ENCODE measurements at places on chromosomes 4 and X.

GRCh38 chr4:37821953-37822605 lies 4.4 kb upstream of the PGM2 start:
- no peak for DNase-seq

DNA sequence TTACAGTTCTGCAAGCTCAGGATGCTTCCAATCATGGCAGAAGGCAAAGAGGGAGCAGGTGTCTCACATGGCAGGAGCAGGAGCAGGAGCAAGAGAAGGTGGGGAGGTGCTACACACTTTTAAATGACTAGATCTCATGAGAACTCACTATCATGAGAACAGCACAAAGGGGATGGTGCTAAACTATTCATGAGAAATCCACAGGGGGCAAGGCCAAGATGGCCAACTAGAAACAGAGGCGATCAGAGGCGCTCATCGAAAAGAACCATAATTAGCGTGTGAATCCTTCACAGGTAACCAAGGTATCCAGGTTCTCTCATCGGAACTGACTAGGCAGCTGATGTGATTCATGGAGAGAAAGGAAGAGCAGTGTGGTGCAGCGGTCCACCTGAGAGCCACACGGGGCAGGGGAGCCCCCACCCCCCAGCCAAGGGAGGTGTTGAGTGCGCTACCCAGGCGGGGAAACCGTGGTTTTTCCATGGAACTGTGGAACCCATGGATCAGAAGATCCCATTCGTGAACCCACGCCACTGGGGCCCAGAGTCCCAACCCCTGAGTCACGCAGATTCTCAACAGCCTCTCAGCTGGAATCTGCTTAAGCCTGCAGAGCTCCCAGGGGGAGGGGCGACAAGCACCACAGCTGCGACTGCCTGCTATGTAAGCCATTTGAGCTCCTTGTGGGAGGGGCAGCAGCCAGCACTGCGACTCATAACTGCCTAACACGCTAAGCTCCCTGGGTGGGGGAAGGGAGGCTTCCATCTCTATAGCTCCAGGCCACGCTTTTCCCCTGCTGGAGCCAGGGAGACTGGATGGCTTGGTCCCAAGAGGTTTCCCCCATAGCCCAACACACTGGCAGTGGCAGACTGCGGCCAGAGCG lies 46.7 kb downstream of the FGF16 start:
- DNase-seq = no peak

DNA sequence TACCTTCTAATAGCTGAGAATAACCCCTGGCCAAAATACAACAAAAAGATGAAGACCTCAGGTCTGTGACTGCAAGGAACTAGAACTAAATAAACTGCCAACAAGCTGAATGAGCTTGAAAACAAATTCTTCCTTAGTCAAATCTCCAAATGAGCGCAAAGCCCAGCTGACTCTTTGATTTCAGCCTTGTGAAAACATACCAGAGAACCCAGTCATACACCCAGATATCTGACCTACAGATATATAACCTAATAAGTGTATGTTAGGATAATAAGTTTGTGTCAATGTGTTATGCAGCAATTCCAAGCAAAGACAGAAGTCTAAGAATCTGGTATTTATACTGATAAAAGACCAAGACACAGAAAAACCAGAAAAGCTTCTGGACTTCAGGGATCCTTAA lies 38.0 kb upstream of the ADGRL3 start:
- no peak for DNase-seq

GRCh38 chr4:147683717-147684700 lies at the start of gene PRMT9:
Gene PRMT9, minus strand, starts transcription at chr4:147684163. Its CDS starts 176 bp downstream, at chr4:147683987.
- peak; percentile 84 for DNase-seq

GRCh38 chr4:38873290-38873944 lies 5.8 kb downstream of the FAM114A1 start:
- DNase-seq = no peak

- no peak for DNase-seq
Measured at GRCh38 chrX:48827654-48827968, 1.3 kb downstream of the ERAS start.

GRCh38 chr4:95560774-95561173 lies 12.0 kb upstream of the UNC5C start:
- DNase-seq = no peak

- DNase-seq = no peak
Measured at GRCh38 chr4:162151850-162152249, 11.9 kb downstream of the FSTL5 start.

- no peak for DNase-seq
Measured at GRCh38 chr4:8118531-8118930, 40.1 kb downstream of the ABLIM2 start.

DNA sequence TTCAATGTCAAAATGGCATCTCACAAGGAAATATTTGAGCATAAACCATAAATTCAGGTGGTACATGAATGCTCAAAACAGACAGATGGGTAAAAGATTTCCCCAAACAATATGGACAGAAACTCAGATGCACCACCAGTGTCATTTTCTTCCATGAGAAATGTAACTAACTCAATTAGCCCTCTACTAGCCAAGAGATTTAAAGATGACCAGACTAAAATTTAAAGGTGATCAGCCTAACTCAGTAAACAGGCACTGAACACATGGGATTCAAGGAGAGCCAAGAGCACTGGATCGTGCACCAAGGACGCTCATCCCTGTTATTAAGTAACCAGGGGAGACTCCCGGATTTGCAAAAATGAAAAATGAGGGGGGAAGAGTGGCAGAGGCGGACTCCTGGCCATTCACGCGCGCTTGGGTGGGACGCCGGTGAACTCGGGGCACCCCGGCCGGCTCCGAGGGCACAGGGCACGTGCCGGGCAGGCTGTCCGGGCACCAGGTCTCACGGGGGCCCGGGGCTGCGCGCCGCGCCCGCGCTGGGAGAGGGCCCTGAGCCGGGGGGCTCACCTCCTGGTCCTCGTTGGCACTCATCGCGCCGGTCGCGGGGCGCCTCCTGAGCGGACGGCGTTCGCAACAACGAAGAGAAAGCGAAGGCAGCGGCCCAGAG lies 490 bp downstream of the RWDD4 start:
- DNase-seq = peak; percentile 25

DNA sequence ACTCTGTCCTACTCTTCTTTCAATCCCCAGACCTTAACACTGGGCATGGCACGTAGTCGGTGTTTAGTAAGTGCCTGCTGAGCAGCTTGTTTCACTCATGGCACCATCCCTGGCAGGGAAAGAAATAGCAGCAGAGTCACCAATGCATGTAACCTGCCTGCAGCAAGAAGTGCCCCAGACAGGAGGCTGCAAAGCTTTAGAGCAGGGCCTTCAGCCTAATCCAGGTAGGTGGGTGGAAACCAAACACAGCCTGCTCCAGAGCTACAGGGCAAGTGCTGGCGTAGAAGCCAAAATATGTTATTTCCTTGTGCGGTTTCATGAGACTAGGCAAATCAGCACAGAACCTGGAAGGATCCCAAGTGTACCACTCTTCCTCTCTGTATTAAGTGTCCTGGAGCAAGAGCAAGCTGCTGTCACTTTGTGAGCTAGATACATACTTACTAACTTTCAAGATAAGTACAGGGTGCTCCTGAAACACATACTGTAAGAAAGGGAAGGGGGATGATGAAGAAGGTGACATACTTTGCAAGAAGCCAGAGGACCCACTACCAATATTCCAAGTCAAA lies 5.5 kb downstream of the PROM1 start:
- no peak for DNase-seq

DNA sequence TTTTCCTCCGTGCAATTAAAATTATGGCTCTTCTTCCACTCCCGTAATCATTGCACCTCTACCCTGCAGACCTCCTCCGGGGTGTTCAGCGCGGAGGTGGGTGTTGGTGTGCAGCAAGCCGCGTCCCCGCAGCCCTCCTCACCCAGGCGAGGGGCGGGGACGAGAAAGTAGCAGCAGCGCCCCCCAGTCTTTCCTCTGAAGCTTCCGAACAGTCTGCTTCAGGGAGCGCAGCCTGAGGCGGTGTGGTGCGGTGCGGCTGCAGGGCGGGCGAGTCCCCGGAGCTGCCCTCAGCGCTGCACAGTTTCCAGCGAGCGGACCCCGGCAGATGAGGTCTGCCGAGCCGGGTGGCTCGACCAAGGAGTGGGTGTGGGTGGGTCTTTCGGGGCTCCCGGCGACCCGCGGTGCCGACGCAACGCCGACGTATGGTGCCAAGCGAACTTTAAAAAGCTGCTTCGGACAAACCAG lies at the start of gene FRAS1:
FRAS1 (plus strand) TSS at position 189 of the 465 bp plus-strand sequence. CDS start 687 bp downstream, outside the sequence.
- no peak for DNase-seq

DNA sequence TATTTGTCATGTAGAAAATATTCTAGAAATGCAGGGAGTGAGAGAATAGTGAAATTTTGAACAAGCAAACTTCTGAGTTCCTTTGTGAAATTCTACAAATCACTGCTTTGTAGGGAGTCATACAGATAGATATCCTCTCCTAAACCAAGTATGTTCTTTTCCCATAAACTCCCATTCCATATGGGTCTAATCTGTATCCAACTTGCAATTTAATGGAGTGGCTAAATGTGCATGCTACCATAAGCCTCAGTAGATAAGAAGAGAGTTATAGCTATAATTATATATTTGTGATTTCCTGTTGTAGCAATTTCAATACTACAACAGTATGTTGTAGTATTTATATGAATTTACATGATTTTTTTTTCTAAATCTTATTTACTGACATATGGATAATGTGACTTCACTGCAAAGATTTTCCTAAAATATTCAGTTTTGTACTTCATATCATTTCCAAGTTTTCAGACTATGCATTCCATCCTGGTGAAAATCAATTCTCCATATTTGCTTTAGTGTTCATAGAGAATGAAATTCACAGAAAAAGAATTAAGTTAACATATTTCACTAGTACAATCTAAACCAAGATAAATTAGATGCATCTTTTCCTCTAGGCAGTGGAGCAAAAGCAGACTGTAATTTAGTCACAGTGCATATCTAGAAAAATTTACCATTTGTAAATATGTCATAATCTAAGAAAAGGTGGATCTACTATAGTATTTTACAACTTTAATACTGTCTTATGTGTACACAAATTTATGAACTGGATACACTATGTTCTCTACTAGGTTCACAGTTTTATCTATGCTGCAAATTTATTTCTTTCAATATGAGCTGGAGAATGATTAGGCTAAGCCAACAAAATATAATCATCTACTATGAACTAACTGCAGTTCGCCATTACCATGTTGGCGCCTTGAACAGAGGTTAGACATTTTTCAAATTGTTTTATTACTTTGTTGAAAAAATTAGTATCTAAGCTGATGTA lies 372.9 kb upstream of the NDST3 start:
- no peak for DNase-seq

DNA sequence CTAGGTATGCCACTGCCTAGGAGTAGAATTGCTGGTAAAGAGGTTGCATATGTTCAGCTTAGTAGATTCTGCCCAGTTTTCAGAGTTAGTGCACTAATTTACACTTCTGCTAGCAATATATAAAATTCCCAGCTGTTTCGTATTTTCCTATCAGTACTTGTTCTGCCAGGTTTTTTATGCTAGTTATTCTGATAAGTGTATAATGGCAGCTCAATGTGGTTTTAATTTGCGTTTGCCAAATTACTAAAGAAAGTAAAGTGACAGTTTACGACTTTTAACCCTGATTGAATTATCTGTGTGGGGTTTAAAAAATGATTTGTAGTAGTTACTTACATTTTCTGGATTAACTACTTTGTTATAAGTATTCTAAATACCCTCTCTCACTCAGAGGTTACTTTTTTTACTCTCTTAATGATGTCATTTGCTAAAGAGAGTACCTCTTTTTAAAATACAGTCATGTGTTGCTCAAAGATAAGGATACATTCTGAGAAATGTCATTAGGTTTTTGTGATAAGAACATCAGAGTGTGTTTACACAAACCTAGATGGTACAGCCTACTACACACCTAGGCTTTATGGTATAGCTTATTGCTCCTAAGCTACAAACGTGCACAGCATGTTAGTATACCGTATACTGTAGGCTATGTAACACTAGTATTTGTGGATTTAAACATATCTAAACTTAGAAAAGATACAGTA lies 363.2 kb downstream of the IL15 start:
- no peak for DNase-seq

DNA sequence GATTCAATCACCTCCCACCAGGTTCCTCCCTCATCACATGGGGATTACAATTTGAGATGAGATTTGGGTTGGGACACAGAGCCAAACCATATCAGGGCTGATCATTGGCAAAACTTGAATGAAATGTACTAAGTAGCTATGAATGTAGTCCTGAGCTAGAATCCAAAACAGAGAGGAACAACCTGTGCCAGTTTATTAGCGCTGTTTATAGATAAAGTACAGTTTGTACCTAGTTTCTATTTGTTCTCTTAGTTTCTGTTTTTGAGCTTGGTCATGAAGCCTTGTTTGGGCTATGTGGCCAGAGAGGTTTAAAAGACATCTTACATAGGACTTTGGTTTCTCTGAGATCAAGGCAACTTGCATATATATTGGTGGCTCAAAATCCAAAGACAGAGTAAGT lies 66.9 kb upstream of the INPP4B start:
- no peak for DNase-seq

- DNase-seq = peak; percentile 80
Measured at GRCh38 chrX:41921492-41922430, 1.6 kb downstream of the CASK start.

- DNase-seq = no peak
Measured at GRCh38 chr4:10260777-10261176, 144.2 kb upstream of the WDR1 start.

- DNase-seq = no peak
Measured at GRCh38 chr4:44421330-44422065, 27.1 kb downstream of the KCTD8 start.

DNA sequence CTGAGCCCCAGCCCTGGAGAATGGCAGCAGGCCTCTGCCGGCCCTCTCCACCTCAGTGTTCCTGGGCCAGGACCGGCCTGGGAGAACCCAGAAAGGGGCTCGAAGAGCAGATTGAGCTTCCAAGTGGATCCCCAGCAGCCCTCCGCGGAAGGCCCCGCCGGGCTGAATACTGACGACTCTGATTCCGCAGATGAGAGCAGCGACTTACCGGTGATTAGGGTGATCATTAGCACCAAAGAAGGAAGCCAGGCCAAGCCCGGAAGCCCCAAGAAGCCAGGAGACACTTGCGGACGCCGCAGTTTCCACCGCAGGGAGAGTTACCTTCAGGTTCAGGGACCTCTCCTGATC lies 876 bp downstream of the LOC101059915 start:
- no peak for DNase-seq

DNA sequence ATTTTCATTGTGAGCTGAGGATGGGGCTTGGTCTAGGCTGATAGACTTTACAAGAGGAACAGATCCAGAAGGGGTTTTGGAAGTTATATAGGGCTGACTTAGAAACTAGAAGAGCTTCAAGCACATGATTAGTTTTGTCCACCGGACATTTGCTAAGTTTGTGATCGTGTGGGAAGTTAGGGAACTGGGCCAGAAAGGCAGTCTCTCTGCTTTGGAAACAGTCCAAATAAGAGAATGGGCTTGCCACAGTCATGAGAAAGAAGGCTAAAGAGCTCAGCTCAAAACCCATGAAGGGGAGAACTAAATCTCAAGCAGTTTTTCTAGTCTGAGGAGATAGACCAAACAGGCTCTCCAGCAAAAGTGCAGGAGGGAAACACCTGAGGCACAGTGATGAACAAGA lies 67.8 kb downstream of the ZNF674 start:
- peak; percentile 12 for DNase-seq
